ENCODE measurements at places on chromosomes 7 and 10.

GRCh38 chr7:70072220-70072619, 473.9 kb downstream of the AUTS2 start:
- H3K36me3 ChIP-seq: no peaks in the 10 kb centered on the region
- no peak overlapping the region for H3K4me3 ChIP-seq
- H3K27me3 ChIP-seq: no peaks in the 10 kb centered on the region
- no peaks in the 10 kb centered on the region for H3K4me1 ChIP-seq
- H3K27ac ChIP-seq: no peak overlapping the region
- no peak for DNase-seq

DNA sequence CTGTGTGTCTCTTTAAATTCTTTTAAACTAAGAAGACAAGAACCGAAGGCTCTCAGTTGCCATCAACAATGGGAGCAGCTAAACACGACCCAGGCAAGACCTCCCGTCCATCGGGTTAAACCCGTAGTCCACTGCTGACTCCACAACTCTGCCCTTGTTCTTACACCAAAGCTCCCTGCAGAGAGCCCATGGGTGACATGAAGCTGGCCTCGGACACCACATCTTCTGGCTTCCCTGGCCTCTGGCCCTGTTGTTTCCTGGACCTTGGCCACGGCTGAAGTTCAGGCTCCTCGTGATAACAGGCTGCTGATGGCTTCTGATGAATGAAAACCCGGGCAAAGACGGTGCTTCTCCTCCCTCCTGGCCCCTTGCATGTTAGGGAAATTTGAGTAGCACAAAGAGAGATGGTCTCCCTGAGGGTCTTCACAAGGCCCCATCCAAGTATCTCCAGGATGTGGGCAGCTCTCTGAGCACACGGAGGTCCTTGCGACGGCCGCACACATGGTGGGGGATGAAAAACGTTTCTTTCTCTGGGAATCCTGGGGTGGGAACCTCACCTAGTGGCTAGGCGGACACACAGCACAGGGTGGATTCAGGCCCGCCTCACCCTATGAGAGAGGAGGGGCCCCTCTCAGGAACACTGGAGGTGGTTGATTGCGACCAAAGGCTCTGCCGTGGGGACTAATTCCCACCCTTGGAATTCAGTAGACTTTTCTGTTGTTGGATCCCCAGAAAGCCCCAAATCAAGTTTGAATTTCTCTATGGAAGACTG, 271.1 kb downstream of the ADARB2 start:
- peaks cover 8% of the 10 kb centered on the region for H3K4me1 ChIP-seq
- H3K36me3 ChIP-seq: no peaks in the 10 kb centered on the region
- H3K4me3 ChIP-seq: no peak overlapping the region
- no peak for DNase-seq
- peaks cover 2% of the 10 kb centered on the region for H3K27me3 ChIP-seq
- no peak overlapping the region for H3K27ac ChIP-seq

GRCh38 chr7:106001886-106002285, 38.8 kb downstream of the CDHR3 start:
- no peak overlapping the region for H3K4me3 ChIP-seq
- 0 out of 2 replicates have a peak, but pooled peaks cover 3% of the 10 kb centered on the region for H3K27me3 ChIP-seq
- no peak overlapping the region for H3K27ac ChIP-seq
- no peaks in the 10 kb centered on the region for H3K36me3 ChIP-seq
- H3K4me1 ChIP-seq: no peaks in the 10 kb centered on the region

GRCh38 chr10:93826355-93826754, 67.4 kb upstream of the SLC35G1 start:
- H3K4me1 ChIP-seq: no peaks in the 10 kb centered on the region
- H3K27me3 ChIP-seq: no peaks in the 10 kb centered on the region
- DNase-seq: no peak
- no peaks in the 10 kb centered on the region for H3K36me3 ChIP-seq
- H3K4me3 ChIP-seq: no peak overlapping the region

GRCh38 chr10:10346390-10347150, 671.1 kb upstream of the CELF2 start:
- no peaks in the 10 kb centered on the region for H3K27me3 ChIP-seq
- no peaks in the 10 kb centered on the region for H3K36me3 ChIP-seq
- no peak for DNase-seq
- no peaks in the 10 kb centered on the region for H3K4me1 ChIP-seq

DNA sequence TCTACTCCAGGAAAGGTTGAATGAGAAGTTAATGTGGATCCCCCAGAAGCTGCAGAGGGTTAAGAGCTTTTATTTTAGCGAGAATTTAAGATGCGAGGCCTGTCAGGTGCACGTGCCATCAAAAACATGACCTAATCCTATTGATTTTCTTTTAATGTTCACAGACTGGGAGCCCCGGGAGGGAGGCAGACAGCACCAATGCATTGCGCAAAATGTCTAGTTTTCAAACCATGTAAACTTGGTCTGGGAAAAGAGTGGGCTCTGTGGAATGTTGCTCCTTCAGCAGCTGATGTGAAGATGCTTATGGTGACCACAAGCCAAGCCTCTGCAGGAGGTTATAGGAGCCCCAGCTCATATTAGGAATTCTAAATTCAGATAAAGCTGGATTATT, 172.0 kb upstream of the ITGB1 start:
- H3K4me3 ChIP-seq: no peak overlapping the region
- H3K27ac ChIP-seq: peak overlapping the region; percentile 70
- H3K36me3 ChIP-seq: no peaks in the 10 kb centered on the region
- peaks cover 22% of the 10 kb centered on the region for H3K4me1 ChIP-seq

DNA sequence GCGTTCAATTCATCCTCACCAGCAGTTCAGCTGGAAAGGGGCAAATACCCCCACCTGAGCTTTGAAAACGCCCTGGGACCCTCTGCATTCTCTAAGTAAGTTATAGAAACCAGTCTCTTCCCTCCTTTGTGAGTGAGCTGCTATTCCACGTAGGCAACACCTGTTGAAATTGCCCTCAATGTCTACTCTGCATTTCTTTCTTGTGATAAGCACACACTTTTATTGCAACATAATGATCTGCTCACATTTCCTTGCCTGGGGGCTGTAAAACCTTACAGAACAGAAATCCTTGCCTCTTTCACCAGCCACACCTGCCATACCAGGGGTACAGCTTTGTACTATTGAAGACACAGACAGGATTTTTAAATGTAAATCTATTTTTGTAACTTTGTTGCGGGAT, 155.8 kb upstream of the LANCL2 start:
- H3K27me3 ChIP-seq: no peaks in the 10 kb centered on the region
- no peak overlapping the region for H3K4me3 ChIP-seq
- H3K27ac ChIP-seq: no peak overlapping the region
- peaks cover 8% of the 10 kb centered on the region for H3K4me1 ChIP-seq
- H3K36me3 ChIP-seq: peaks cover 27% of the 10 kb centered on the region

DNA sequence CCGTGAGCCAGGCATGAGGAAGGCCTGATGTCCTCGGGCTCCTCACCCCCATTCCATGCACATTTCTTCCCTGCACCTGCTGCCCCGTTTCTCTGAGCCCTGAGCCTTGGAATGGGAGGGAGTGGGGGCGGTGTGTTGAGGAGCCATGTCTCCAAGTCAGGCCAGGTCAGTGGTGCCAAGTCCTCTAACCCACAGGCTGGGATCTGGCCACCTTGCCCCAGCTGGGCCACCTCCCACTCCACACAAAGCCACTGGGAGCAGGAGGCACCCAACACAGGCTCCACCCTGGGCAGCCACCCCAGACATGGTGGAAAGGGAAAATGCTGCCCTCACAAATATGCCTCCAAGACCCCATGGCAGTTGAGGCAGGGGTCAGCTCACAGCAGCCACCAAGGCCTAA, 27.7 kb downstream of the ZCCHC24 start:
- no peaks in the 10 kb centered on the region for H3K36me3 ChIP-seq
- no peaks in the 10 kb centered on the region for H3K27me3 ChIP-seq
- no peak overlapping the region for H3K27ac ChIP-seq
- no peak for DNase-seq
- no peak overlapping the region for H3K4me3 ChIP-seq
- H3K4me1 ChIP-seq: no peaks in the 10 kb centered on the region

- DNase-seq: no peak
- no peaks in the 10 kb centered on the region for H3K36me3 ChIP-seq
- no peak overlapping the region for H3K27ac ChIP-seq
- no peak overlapping the region for H3K4me3 ChIP-seq
- H3K27me3 ChIP-seq: no peaks in the 10 kb centered on the region
- no peaks in the 10 kb centered on the region for H3K4me1 ChIP-seq
Measured at GRCh38 chr7:127828843-127829500, 177.0 kb downstream of the SND1 start.

- no peak for DNase-seq
- H3K27ac ChIP-seq: no peak overlapping the region
- H3K36me3 ChIP-seq: no peaks in the 10 kb centered on the region
- H3K4me3 ChIP-seq: no peak overlapping the region
- no peaks in the 10 kb centered on the region for H3K27me3 ChIP-seq
Measured at GRCh38 chr7:53094827-53095226, 59.4 kb downstream of the POM121L12 start.

DNA sequence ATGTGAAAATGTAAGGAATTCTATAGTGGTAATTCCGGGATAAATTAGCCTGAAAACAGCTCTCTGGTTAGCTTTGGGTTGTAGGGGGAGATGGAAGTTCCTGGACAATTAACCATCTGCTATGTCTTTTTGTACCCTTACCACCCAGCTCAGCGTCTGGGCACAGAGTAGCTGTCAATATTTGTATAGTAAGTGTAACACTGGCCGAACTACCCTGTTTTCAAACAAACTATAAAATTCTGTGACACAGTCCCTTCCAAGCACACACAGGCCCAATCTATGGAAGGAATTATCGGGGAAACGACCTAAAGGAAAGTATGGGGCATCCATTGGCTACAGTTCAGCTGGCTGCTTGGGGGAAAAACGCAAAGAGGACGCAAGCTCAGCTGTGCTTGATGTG, 869 bp upstream of the LHFPL3 start:
- DNase-seq: no peak
- no peak overlapping the region for H3K27ac ChIP-seq
- H3K36me3 ChIP-seq: no peaks in the 10 kb centered on the region
- H3K4me3 ChIP-seq: no peak overlapping the region

- peaks cover 8% of the 10 kb centered on the region for H3K4me1 ChIP-seq
- 0 out of 2 replicates have a peak, but pooled peaks cover 1% of the 10 kb centered on the region for H3K36me3 ChIP-seq
- H3K27me3 ChIP-seq: peaks cover 18% of the 10 kb centered on the region
- H3K27ac ChIP-seq: no peak overlapping the region
- no peak for DNase-seq
Measured at GRCh38 chr7:26397796-26398426, 106.2 kb downstream of the SNX10 start.
